ENCODE measurements at places on chromosomes 11 and 22.

DNA sequence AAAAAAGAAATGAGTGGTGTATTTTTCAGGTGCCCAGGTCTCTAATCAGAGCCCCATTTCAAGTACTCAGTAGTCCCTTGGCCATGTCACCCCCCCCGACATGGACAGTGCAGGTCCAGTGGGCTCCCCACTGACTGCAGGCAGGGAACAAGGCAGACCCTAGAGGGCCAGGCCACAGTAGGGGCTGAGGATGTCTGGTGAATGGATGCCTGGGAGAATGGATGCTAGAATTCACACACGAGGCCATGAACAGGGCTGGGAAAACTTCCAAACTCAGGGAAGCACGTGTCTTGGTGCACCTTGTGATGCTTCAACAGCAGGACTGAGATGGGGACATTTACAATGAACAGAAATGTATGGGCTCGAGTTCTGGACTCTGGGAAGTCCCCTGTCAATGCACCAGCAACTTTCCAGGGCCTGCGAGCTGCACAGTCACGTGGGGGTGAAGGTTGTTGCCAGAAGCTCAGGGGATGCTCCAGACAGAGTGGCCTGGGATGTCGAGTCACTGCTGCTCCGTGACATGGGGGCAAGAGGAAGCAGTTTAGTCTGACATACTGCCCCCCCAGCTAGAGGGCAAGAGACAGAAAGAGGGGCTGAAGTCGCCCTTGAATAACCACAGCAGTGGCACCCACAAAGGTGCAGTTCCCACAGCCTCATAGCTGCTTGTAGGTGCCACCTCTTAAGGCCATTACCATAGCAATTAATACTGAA, 3.1 kb downstream of the APOBEC3G start:
- DNase-seq, result no peak

GRCh38 chr11:33366918-33367317, 109.7 kb downstream of the HIPK3 start:
- DNase-seq, result no peak

DNA sequence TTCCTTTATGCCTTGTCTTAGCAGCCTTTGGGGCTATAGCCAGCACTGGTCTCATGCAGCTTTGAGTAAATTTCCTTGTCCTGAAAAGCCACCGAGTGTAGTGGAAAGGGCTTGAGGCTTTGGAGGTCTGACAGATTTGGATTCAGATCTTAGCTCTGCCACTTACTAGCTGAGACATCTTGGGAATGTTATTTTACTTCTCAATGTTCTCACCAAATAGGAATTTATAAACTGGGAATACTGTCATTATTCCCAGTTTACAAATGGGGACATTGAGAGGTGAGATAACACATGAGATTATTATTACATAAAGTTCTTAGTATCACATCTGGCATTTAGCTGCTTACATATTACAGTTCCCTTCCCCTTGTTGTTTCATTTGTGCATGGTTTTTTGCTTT, 95.5 kb downstream of the COMMD9 start:
- DNase-seq, result no peak

- DNase-seq, result peak; percentile 58
These were observed 907 bp upstream of the PHLDA2 start for GRCh38 chr11:2929950-2930703.

DNA sequence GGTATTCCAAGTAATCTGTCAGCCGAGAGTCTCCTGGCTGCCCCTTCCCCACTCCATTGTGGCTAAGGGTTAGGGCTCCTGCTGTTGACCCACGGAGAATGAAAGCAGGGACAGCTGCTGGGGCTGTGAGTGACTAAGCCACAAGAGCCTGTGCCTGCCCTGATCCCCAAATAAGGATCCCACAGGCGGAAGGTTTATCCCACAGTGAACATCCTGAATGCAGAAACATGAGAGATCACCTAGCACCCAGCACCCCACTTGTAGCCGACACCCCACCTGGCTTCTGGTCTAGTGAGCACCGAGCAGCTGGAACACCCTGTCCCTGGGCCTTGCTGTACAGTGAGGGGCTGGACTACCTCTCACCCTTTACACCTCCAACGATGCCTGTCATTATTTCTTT, 117.7 kb upstream of the LMO1 start:
- DNase-seq, result no peak

DNA sequence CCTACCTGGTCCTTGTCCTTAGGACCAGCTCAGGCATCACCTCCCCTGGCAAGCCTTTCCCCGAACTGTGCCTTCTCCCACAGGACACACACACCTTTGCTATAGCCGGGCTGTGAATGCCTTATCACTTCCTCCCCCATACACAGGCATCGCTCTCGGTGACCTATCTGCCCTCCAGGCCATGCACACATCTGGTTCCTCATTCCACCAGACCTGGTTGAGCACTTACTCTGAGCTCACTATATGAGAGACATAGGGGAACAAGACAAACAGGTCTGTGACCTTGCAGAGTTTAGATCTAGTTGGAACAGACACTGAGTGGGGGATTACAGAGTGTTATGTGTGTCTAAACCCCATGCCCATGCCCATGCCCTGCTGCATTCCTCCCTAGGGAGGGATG, 3.1 kb upstream of the BCR start:
- DNase-seq, result no peak

DNA sequence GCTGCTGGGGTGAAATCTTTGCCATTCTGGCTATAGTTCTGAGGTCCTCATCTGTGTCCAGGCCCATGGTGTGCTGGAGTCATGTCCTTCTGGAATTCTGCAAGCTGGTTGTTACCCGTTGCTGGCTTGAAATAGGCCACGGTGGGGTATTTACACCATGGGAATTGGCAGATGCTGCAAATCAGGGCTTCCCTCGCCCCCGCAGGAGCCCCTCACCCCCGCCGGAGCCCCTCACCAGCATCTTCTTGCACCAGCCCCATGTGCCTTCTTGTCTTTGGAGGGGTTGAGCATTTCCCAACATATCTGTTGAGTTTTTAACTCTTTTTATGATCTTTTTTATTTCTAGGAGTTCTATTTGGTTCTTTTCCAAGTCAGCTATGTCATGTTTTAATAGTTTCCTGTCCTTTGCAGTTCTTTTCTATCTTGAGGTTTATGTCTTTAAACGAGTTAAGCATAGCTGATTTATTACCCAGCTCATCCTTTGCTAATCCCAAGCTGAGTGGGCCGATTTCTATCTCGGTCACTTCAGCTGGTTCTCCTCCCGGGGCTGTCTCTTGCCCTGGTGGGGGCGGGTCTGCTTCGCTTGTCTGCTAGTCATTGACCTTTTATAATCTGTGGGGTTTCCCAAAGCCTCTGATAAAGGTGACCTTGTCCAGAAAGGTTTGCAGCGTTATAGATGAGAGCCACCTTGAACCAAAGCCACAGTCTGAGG, 17.6 kb downstream of the ANO1 start:
- DNase-seq, result no peak

DNA sequence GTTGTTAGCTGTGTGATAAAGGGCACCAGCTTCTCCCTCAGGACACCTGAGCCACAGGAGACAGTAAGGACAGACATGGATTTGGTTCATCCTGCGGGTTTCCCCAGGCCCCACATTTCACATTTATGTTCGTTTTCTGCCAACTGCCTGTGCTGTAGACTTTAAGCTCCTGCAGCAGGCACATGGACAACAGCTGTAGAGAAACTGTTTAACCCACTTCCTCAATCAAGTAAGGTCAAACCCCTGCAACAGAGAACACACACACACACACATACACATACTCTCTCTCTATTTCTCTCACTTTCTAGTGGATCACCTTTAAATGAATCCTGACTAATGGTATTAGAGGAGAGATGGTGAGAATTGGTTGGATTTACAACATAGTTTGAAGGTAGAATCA, 90.7 kb downstream of the C11orf87 start:
- no peak for DNase-seq

DNA sequence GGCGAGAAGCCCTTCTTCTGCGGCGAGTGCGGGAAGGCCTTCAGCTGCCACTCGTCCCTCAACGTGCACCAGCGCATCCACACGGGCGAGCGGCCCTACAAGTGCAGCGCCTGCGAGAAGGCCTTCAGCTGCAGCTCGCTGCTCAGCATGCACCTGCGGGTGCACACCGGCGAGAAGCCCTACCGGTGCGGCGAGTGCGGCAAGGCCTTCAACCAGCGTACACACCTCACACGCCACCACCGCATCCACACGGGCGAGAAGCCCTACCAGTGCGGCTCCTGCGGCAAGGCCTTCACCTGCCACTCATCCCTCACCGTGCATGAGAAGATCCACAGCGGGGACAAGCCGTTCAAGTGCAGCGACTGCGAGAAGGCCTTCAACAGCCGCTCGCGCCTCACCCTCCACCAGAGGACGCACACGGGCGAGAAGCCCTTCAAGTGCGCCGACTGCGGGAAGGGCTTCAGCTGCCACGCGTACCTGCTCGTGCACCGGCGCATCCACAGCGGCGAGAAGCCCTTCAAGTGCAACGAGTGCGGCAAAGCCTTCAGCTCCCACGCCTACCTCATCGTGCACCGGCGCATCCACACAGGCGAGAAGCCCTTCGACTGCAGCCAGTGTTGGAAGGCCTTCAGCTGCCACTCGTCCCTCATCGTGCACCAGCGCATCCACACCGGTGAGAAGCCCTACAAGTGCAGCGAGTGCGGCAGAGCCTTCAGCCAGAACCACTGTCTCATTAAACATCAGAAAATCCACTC, 12.2 kb downstream of the ZNF74 start:
- no peak for DNase-seq

DNA sequence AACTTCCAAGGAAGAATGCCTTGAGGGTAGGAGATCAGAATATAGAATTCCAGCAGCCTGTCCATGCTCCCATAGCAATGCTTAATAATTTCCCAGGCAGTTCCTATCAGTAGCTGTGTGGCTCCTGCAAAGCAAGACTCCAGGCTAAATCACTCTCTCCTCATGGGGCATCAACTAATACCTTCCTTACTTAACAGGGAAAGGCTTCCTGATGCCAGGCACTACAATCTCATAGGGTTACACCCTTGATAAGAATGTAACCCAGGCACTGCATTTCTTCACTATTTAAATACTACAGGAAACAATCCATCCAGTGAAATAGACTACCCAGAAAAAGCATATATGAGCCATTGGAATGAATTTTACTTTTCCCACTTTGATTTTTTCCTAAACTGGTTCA, 615.0 kb upstream of the ARHGAP42 start:
- DNase-seq, result no peak

DNA sequence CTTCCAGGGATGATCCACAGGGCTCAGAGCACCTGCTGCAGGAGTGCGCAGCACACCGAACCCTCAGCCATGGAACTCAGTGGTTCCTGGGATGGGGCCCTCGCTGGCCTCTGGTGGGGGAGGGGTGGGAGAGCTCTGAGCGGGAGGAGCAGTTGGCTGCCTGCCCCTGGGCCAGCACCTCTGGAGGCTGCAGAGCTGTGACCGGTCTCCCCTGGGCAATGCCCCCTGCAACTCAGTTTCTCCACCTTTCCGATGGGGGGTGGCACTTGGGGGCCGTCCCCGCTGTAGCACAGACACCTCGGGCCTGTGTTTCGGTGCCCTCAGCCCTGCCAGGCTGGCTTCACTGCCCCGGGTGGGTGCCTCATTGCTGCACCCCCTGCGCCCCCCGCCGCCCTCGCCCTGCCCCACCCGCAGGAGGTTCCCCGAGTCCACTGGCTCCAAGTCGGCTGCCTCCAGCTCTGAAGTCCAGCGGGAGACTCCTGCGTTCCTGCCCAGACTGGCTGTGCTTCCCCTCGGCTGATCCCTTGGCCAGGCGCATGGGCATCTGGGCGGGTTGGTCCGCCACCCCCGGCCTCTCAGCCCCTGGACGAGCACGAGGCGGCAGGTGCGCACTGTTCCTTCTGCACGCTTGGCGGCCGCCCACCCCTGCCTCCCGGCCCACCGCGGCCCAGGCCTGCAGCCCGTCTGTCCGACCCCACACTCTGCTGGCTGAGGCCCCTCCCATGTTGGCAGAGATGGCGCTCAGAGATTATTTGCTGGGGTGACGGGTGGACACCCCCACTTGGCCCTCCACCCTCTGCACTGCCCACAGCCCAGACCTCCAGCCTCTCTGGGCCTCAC, 1.8 kb downstream of the MUC6 start:
- no peak for DNase-seq

- DNase-seq, result no peak
These were observed 23.4 kb downstream of the ZNF202 start for GRCh38 chr11:123718063-123718462.

- DNase-seq, result no peak
These were observed 1110.9 kb upstream of the CNTN5 start for GRCh38 chr11:97909614-97910399.

DNA sequence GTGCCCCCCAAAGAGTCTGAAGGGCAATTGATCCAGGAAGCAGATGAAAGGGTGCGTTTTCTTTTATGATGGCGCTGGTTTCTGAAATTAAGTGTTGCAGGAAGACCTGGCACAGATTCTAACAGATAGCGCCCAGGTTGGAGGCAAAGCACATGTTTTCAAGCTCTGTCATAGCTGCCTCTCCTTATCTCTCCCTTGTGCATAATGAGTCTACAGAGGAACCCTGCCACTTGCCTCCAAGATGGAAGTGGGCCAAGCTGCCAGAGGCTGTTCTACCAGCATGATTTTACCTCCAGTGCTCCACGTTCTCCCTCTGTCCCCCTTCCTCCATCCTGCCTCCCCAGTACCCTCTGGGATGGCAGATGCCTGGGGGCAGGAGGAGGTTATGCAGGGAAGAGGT, 30.0 kb upstream of the TLCD5 start:
- no peak for DNase-seq

- DNase-seq, result no peak
These were observed 75.6 kb upstream of the APOA1 start for GRCh38 chr11:116913000-116913399.

- peak; percentile 24 for DNase-seq
These were observed 1.8 kb downstream of the ALKBH8 start for GRCh38 chr11:107563702-107564101.
